HT1080 (cell line): ENCODE measurements at places on chromosomes 7 and 10. TPM values are rescaled to one million over a fixed set of nuclear protein-coding genes. Genes with fewer than 3 reads are reported as not detected.

Gene FBH1
- total RNA-seq = 66.5 and 77.0 TPM in 2 replicates

Gene IQUB
- total RNA-seq = not detected in 2 replicates

Gene EPHA1
- 0.31 TPM in 1 of 2 replicates, not detected in the other for total RNA-seq

Gene ADO
- total RNA-seq = 33.2 and 38.4 TPM in 2 replicates

Gene CDNF
- 0.10 and 0.77 TPM in 2 replicates for total RNA-seq

Gene SFRP5
- not detected in 2 replicates for total RNA-seq

Gene NPFFR1
- total RNA-seq = not detected in 2 replicates

Gene TES
- total RNA-seq = 48.8 and 54.8 TPM in 2 replicates

Gene CHST3
- 20.7 and 23.6 TPM in 2 replicates for total RNA-seq

Gene GTF2IRD2
- total RNA-seq = 3.5 TPM in 1 of 2 replicates, not detected in the other

Gene CFAP70
- 0.03 and 0.43 TPM in 2 replicates for total RNA-seq

Gene MYH16
- total RNA-seq = 29.6 and 30.4 TPM in 2 replicates

Gene TSPAN33
- 0.08 and 0.20 TPM in 2 replicates for total RNA-seq

Gene DIP2C
- total RNA-seq = 2.4 and 3.2 TPM in 2 replicates

Gene ALOX5
- total RNA-seq = not detected in 2 replicates

Gene DOCK1
- total RNA-seq = 26.4 and 28.6 TPM in 2 replicates
